ENCODE measurements at places on chromosomes 3 and 15.

DNA sequence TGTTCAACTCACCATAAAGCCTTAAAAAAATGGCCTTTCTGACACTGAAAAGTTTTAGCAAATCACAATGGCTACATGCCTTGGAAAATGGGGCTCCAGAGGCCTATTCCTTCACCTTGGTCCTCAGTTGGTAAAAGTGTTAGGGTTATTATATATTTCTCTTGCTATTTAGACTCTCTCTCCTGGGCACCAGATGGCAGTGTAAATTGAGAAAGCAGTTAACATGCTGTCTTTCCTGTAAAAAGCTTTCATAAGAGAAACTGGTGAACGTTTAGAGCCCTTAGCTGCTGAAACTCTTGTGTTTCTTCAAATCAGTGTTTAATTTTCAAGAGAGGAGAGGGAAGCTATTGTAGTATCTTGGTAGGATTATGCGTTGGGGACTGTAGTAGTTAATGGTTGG, 89.9 kb downstream of the LRTM1 start:
- no peak for DNase-seq

DNA sequence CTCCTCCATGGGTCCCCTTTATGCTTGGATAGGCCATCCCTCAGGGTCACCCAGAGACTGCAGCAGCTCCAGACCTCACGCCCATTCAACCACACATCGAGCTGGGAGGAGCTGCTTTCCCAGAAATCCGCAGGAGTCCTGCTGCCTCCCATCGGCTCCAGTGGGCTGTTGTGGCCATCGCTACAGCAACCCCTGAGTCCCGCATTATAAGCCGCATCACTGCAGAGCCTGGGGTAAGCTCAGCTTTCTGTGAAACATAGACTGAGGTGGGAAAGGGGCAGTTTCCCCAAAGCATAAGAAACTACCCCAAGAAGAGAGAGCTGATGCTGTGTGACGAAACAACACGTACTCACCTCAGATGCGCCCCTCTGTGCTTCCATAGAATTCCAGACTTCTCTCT, 35.7 kb downstream of the MRPL46 start:
- no peak for DNase-seq

GRCh38 chr3:64440498-64440897, 215.2 kb upstream of the PRICKLE2 start:
- DNase-seq, result peak; percentile 11

GRCh38 chr3:16151109-16151508, 23.4 kb upstream of the GALNT15 start:
- no peak for DNase-seq

GRCh38 chr15:36753173-36753572, 173.7 kb downstream of the CDIN1 start:
- DNase-seq, result no peak
